Colonic mucosa (tissue), 4 donors: ENCODE measurements at places on chromosomes 2 and 18.
A peak's percentile ranks its signal among the peaks of the same experiment; 100 is the strongest.

DNA sequence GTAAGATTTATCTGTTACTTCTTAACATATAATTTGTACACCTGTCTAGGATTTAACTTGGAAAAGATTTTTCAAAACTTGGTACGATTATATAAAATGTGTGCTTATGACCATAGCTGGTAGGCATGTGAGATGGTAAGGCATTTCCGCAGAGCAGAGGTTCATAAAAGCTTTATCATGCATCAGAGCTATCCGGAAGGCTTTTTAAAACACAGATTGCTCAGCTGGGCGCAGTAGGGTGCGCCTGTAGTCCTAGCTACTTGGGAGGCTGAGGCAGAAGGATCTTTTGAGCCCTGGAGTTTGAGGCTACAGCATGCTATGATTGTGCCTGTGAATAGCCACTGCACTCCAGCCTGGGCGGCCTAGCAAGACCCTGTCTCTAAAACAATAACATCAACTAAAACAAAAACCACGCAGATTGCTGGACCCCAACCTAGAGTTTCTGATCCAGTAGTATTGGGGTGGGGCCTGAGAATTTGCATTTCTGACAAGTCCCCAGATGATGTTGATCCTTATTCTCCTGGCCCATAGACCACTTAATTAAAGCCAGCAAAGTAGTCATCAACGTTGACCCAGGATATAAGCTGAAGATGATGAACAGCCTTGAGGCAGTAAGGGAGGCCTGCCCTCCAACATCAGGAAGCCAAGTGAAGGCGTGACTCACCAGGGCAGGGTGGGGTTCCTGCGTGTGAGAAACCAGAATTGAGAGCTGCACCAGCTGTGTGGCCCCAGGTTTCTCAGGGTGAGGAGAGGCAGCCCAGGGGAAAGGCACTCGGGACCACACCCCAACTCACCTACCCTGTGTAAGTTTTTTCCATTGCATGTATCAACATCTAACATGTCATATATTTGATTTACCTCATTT lies 21.6 kb upstream of the SLC20A1 start:
- peak; percentile 80 for DNase-seq

DNA sequence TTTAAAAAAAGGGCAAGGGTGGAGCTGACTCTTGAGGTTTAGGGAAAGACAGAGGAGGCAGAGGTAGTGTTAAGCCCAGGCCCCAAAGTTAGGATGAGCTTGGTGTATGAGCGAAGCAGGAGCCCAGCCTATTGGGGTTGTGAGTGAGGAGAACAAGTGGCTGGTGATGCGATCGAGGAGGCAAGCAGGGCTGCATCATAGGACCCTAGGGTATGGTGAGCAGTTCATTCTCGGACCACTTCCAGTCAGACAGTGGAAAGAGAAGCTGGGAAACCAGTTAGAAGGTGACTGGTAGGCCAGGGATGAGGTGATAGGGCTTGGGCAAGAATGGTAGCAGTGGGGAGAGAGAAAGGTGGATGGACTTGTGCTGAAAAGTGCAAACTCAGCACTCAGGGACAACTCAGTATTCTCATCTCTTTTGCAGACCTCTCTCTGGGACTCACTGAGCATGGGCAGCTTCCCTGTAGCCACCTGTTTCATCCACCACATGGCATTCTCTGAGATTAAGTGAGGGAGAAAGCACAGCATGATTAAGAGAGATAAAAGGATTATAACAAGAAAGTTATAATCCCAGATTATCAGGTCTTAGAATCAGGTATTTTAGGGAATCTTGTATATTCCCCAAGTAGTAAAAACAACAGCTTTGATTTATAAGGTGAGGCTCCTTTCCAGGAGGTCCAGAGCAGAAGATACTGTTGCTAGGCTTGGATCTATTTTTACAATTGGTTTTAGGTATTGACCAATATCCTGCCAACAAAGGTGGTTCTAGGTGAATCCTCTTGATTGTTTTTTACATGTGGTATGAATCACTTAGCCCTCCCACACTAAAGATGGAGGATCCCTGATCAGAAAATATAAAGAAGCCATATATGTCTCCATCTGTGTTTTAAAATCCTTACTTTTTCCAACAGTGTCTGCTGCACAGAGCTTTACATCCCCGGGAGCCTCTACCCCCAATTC lies 38.3 kb downstream of the XRCC5 start:
- no peak for DNase-seq

DNA sequence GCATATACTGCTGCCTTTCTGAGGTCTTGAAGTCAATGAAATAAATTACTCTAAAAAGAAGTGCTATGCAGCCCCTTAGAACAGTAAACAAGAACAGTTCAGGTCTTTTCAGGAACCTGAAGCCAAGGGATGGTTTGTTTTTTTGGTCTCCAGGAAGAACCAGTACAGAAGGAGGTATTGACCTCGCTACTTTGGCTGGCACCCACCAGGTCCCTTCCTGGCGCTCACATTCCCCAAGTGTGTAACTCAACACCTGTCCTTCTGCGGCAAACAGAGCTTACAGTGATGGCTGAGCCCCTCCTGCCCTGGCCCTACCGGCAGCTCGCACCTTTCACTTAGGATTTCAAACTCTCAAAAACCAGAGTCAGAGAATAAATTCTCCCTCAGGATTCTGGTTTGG lies 51.9 kb downstream of the SETBP1 start:
- no peak for DNase-seq

GRCh38 chr2:197804758-197805714 lies 643 bp downstream of the PLCL1 start:
- DNase-seq = peak; percentile 29

DNA sequence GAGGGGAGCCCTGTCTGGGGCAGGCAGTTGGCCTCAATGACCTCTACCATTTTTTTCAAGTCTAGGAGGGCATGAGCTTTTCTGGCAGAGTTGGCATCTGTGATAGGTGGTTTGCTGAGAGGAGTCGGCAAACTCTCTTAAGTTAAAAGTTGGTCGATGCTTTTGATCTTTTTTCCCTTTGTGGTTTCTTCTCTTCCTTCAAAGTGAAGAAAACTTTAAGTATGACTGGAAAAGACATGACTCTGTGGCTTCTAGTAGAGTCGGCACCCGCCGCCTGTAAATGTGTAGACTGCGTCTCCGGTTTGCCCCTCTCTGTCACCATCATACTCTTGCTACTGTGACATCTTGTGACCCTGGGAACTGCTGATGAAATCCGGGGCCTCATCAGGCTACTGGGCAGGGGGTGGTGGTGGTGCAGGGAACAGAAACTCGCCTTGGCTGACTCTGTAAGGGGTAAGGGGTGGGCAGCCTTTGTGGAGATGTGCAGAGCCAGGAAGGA lies 21.1 kb downstream of the INPP5D start:
- DNase-seq = no peak

DNA sequence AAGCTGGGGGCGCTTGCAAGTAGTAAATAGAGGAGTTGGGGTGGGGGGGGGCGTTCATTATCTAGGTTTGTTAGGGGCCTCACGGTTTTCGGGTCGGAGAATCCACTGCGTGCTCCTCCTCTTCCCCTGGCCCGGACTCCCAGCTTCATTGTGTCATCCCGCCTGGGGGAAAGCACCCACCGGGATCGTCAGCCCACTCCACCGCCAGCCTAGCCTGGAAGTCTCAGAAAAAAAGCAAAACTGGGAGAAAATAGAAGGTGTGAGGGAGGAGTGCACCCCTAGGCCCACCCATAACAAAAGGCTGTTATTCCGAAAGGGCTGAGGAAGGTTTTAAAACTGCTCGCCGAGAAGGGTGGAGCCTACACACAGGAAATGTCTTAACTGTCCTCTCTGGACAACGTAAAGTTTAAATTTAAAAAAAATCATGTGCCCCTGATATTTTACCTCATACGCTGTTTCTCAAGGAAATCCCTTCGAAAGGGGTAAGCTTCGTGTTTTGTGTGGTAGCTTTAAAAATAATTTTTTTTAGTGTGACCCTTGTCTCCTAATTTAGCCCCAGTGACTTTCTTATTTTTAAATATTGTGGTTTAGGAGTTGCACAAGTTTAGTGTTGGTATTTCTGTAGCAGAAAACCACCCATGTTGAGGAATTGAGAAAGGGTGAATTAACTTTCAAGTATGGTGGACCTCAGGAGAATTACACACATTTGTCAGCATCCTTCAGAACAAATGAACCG lies 104.2 kb downstream of the SPTBN1 start:
- DNase-seq = peak; percentile 66

DNA sequence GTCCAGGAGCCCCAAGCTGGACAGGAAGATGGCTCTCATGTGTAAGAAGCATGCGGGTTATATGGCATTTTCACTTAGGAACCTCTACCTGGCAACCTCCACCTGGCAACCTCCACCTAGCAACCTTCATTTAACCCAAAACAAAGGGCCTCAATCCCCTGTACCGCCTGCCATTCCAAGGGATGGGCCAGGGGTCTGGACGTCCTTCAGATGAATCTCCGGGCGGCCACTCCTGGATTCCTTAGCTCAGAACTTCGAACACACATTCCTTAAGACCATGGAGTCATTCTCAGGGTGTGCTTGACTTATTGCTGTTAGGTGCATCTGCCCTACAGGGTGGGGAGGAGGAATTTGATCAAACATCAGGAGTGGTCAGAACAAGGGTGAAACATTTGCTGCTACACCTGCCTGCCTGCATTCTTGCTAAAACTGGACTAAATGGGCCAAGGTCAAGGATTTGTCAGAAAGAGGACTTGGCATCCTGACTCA lies 277.6 kb downstream of the PHLPP1 start:
- no peak for DNase-seq

DNA sequence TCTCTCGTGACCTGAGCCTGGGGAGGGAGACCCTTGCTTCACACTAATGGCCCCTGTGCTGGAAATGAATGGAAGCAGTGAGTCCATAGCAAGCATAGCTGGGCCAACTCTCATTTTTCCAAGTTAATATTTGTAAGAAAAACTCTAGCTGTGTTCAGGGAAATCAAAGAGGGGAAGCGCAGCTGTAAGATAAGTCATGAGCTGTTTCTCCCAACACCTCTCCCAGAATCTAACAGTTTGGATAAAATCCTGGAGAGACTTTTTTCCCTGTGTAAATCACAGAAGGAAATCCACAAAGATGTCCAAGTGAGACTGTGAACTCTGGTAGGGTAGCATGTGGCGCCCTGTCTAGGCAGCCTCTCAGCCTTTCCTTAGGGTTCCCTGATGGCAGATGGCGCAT lies 27.2 kb downstream of the EDAR start:
- no peak for DNase-seq

DNA sequence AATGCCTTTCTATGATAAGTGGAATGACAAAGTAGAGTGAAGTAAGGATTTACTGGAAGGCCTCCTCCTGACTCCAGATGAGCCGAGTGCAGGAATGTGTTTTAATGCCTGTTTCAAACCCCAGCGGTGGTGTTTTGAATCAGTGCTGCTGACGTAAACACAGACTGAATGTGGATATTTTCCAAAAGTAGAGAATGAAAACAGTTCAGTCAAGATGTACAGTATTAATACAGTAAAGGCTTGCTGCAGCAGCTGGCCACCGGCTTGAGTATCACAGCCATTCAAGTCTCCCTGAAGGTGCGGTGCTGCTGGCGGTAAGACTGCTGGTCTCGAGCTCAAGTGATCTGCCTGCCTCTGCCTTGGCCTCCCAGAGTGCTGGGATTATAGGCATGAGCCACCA lies 46.7 kb downstream of the ARHGAP28 start:
- no peak for DNase-seq

- no peak for DNase-seq
Observed at GRCh38 chr2:204255071-204255470, 290.2 kb upstream of the PARD3B start.

- no peak for DNase-seq
Observed at GRCh38 chr2:156151351-156151750, 181.2 kb downstream of the NR4A2 start.

- DNase-seq = no peak
Observed at GRCh38 chr2:102498414-102498813, 25.4 kb downstream of the SLC9A4 start.

- no peak for DNase-seq
Observed at GRCh38 chr18:39172695-39173421, 1607.3 kb upstream of the CELF4 start.

DNA sequence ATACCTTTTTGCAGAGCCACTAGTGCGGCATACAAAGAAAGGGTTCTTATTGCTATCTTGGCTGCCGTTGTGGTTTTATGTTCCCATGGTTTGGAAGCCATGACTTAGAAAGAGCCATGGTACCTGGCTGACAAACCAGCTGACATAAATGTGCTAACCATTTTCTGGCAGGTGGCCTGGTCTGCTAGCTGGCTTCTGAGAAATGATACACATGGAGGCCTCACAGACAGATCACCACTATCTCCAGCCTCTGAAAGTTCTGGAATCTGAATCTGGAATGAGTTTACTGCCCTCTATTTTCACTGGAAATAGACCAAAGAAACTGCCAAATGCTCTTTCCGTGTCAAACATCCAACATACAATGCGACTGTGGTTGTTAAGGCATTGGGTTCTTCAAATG lies 123.7 kb downstream of the QPCT start:
- DNase-seq = no peak

- no peak for DNase-seq
Observed at GRCh38 chr2:102000813-102001766, 9.3 kb downstream of the IL1R2 start.

DNA sequence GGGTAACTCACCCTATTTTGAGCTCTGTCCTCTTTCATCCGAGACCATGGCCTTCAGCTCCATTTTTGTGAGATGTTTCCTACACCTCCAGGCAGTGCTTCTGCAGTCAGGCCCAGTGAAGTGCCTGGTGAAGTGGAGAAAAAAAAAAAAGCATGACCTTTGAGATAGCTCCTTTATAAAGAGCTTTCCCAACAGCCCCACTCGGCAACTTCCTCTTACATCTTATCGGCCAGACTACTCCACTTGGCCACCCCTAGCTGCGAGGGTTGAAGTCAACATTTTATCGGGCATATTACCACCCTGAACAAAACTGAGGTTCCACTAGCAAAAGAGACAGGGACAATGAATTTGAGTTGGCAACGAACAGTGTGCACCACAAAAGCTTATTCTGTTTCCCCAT lies 124.8 kb upstream of the RNF152 start:
- no peak for DNase-seq

- no peak for DNase-seq
Observed at GRCh38 chr18:64972545-64972944, 778.3 kb upstream of the CDH7 start.

DNA sequence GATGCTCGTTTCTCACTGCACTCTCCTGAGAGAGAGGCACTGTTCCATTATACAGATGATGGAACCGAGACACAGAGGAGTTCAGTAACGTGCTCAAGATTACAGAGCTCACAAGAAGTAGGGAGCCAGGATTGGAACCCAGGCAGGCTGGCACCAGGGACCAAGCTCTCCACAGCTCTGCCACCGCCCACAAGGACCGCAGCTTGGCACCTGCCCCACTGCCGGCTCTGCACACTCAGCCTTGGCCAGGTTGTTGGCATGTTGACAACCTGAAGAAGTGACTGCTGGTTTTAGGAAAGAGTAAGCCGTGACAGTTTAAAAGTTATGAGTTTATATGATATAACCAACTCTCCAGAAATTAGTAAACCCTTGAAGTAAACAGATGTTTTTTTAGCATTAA lies 48.0 kb upstream of the ITM2C start:
- DNase-seq = no peak

- DNase-seq = no peak
Observed at GRCh38 chr2:85765081-85765731, 11.4 kb downstream of the ATOH8 start.
